ENCODE measurements at places on chromosomes 6 and 20. TPM values are rescaled to one million over a fixed set of nuclear protein-coding genes. Genes with fewer than 3 reads are reported as not detected.

Gene VGLL2
- not detected for total RNA-seq

Gene MAS1
- total RNA-seq = not detected

Gene BTN1A1
- not detected for total RNA-seq

Gene COL19A1
- not detected for total RNA-seq

Gene MGME1
- total RNA-seq = 21.6 TPM

DNA sequence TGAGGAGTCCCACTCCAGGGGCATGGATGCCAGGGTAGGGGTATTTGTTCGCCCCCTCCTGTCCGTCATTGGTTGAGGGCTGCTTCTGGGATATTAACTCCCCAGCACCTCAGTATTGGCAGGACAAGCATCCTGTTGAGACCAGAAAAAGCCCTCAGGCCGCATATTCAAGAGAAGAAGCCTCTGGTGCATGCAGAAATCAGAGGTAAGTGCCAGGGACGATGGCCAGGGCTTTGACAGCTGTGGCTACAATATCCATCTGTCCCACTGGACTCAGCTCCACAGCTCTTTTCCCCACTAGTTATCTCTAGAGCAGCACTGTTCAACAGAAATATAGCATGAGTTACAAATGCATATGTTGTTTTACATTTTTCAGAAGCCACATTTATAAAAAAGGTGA, 651.3 kb downstream of the KIF16B start:
- H3K4me1 ChIP-seq = no peaks in the 10 kb centered on the region
- H3K4me3 ChIP-seq = no peak overlapping the region
- no peak for DNase-seq
- H3K27ac ChIP-seq = no peak overlapping the region

DNA sequence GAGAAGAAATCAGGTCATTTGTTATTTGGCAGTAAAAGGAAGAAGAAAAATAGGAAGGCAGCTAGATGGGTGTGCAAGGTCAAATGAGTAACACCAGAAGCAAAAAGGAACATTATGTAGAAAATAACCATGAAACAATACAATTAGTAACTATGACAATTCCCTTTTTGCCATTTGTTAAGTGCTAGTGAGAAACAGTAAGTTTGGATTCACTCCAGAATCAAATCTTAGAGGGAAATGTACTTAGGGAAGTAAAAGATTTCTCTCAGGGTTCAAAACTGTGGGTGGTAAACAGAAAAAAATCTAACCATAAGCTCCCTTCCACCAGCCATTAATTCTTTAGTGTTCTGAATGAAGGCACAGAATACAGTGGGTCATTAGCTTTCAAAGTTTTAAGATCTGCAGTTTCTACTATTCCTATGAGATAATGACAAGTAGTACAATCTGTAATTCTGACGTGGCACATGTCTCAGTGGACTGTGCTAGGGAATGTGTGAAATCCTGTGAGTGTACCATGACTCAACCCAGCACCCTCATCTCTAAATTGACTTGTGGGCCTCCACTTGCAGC, 17.1 kb downstream of the REPS1 start:
- H3K27ac ChIP-seq = peak overlapping the region; percentile 67
- DNase-seq = no peak
- H3K36me3 ChIP-seq = no peaks in the 10 kb centered on the region
- peaks cover 46% of the 10 kb centered on the region for H3K4me1 ChIP-seq
- no peaks in the 10 kb centered on the region for H3K27me3 ChIP-seq

GRCh38 chr20:33373735-33374605, 27.3 kb downstream of the CDK5RAP1 start:
- no peaks in the 10 kb centered on the region for H3K36me3 ChIP-seq
- H3K4me1 ChIP-seq = no peaks in the 10 kb centered on the region
- no peaks in the 10 kb centered on the region for H3K27me3 ChIP-seq
- H3K27ac ChIP-seq = no peak overlapping the region

- no peak for DNase-seq
- peaks cover 5% of the 10 kb centered on the region for H3K4me1 ChIP-seq
- no peaks in the 10 kb centered on the region for H3K27me3 ChIP-seq
Observed at GRCh38 chr6:337805-338368, 45.6 kb downstream of the DUSP22 start.

DNA sequence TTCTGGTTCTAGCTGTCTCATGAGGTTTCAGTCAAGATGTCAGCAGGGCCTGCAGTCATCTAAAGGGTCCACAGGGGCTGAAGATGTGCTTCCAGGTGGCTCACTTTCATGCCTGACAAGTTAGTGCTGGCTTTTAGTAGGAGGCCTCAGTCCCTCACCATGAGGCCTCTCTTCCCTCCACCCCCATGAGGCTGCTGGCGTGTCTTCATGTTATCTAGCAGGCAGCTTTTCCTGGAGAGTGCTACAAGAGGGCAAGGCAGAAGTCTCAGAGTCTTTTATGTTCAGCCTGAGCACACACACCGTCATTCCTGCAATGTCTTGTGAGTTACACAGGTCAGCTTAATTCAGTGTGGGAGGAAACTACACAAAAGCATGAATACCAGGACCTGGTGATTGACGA, 769.9 kb downstream of the HDGFL1 start:
- H3K27me3 ChIP-seq = no peaks in the 10 kb centered on the region
- H3K4me3 ChIP-seq = no peak overlapping the region

GRCh38 chr6:33416386-33417127, 1.4 kb downstream of the CUTA start:
- no peaks in the 10 kb centered on the region for H3K27me3 ChIP-seq
- peak overlapping the region; percentile 90 for H3K27ac ChIP-seq
- peaks cover 44% of the 10 kb centered on the region for H3K36me3 ChIP-seq
- H3K4me1 ChIP-seq = peaks cover 31% of the 10 kb centered on the region

DNA sequence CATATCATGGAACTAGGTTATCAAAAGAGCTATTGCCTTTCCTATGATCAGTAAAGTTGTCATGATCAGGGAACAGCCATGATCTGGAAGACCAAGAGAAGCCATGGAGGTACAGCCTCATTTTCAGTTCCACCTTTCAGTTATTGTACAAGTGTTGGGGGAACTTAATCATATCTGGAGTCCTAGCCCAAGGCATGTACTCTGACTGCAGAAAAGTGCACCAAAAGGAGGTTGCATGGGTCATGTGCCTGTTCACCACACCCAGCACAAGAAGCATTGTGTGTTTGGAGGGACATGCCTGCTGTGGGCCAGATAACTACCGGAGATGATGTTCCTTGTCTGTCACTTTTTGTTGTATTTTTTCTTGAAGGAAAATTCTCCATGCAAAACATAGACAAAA, 185.8 kb upstream of the MAN1A1 start:
- no peaks in the 10 kb centered on the region for H3K4me1 ChIP-seq
- DNase-seq = no peak
- no peak overlapping the region for H3K27ac ChIP-seq

DNA sequence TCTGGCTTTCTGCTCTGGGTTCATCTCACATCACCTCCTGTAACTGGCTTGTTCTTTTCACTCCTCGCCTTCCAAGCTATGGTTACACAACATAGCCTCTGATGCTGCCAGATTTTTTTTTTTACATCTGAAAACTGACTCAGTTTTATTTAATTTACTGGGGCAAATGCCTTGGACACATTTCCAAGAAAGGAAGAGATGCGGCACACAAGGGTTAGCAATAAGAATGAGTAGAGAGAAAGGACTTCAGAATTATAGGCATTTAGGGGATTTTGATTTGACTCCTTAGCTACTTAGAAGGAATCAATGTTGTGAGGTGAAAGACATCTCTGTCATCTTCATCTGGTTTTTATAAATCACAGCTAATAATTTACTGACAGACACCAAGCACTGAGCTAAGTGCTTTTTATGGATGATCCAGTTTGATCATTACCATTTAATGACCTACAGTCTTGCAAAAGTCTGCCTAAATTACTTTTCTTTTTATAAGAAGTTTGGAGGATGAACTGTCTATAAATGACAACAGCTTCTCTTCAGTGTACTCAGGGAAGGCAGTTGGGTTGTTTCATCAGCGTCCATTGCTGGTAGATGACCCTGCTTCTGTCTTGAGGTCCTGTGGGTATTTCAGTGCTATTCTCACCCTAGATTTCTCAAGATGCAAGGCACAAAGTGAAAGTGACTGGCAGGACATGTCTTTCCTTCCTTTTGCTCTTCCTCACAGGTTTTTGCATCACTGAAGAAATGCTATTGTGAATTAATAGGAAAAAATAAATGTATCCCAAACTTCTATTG, 31.1 kb downstream of the LAMA4 start:
- H3K36me3 ChIP-seq = no peaks in the 10 kb centered on the region
- H3K27ac ChIP-seq = peak overlapping the region; percentile 50
- no peaks in the 10 kb centered on the region for H3K27me3 ChIP-seq

DNA sequence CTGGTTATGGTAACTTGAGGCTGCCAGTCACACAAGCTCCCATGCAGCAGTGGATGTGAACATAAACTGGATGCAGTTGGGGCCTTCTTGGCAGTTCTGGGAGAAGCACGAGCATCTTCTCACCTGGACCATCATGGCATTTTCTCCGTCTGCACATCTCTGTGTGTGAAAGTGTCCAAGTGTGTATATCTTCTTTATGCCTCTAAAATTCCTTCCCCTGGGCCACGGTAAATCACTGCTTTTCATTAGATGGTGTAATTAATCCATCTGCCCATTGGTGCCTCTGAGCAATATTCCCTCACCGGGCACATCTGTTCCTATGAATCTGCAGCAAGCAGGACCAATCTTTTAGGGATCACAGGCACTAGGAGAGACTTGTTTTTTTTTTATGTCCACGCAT, 138.0 kb downstream of the MAP3K7 start:
- peaks cover 8% of the 10 kb centered on the region for H3K4me1 ChIP-seq
- no peak overlapping the region for H3K27ac ChIP-seq
- no peaks in the 10 kb centered on the region for H3K27me3 ChIP-seq
- no peaks in the 10 kb centered on the region for H3K36me3 ChIP-seq
- no peak overlapping the region for H3K4me3 ChIP-seq

DNA sequence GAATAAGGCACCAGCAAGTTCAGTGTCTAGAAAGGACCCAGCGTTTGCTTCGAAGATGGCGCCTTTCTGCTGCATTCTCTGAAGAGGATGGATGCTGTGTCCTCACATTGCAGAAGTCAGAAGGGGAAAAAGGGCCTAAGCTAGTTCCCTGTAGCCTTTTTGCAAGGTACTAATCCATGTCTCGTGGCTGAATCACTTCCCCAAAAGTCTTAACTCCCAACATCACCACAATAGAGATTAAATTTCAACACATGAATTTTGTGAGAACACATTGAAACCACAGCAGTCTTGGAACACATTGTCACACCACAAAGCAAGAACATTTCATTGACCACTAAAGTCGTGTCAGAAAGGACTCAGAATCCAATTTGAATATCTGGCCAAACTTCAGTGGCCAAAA, 42.1 kb downstream of the KLHL31 start:
- no peak overlapping the region for H3K4me3 ChIP-seq
- H3K27ac ChIP-seq = no peak overlapping the region
- H3K36me3 ChIP-seq = no peaks in the 10 kb centered on the region
- no peaks in the 10 kb centered on the region for H3K4me1 ChIP-seq

- no peaks in the 10 kb centered on the region for H3K36me3 ChIP-seq
- H3K27ac ChIP-seq = no peak overlapping the region
- no peaks in the 10 kb centered on the region for H3K4me1 ChIP-seq
- DNase-seq = no peak
Observed at GRCh38 chr6:137155830-137156229, 17.6 kb downstream of the IL22RA2 start.

DNA sequence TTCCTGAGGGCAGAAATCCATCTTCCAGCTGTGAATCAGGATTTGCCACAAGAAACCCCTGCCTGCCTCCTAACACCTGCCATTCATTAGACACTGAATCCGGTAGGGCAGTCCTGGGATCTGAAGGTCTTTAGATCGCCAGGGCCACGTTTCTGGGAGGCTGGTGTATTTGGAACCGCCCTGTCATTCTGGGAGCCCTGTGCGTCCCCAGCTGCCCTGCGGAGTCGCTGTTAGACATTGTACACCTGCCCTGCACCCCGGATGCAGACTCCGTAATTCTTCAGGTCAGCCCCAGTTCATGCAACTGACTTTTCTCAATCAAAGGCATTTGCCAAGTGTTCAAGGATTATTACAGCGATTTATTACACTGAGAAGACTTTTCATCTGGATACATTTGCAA, 193.2 kb downstream of the TBC1D7 start:
- H3K4me1 ChIP-seq = no peaks in the 10 kb centered on the region
- no peak overlapping the region for H3K4me3 ChIP-seq
- H3K36me3 ChIP-seq = no peaks in the 10 kb centered on the region
- DNase-seq = no peak
- no peak overlapping the region for H3K27ac ChIP-seq

All from adrenal gland (tissue), 19 donors.